ENCODE measurements at places on chromosomes 3 and 15.

GRCh38 chr3:98603580-98603979 is 10.2 kb upstream of the CPOX start:
- no peak for DNase-seq

GRCh38 chr3:10502185-10502880 is 3.1 kb downstream of the ATP2B2 start:
- DNase-seq: no peak

DNA sequence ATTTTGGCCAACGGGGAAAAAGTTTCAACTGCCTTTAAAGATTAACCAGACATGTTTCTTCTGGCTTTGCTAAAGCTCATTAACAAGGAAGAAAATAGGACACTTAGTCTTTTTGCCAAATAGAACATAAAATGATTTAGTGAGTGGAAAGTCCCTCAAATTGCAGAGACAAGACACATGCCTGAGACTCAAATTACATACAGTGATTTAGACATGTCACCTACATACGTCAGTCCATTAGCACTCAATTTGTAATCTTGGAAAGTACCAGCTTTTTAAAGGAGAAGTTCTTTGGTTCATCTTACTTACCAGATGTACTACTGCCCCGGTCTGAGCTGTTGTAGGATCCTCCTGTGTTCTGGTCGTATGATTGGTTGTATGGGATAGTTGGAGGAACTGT is 1134.2 kb downstream of the ROBO1 start:
- no peak for DNase-seq

- no peak for DNase-seq
Observed at GRCh38 chr15:59701880-59702279, 12.8 kb upstream of the BNIP2 start.

DNA sequence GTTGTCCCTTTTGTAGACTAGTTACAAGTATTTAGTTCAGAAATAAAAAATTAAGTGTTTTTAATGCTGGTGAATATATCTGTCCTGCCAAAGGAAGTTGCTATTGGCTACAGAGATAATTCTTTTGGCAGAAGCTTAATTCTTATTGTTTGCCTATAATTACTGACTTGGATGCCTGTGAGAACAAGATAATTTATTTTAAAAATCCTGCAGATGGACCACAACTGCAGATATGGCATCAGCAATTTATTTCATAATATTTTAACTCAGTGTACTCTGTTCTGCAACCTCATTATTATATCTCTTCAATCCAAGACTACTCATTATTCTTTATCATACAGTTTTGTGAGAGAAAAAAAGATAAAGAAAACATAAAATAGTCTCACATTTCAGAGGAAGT is 789.8 kb downstream of the NAALADL2 start:
- DNase-seq: no peak
